Activated CD4-positive, alpha-beta T cell treated with anti-CD3 and anti-CD28 coated beads, Interleukin-2, Interleukin-4, amounts not matched to agents 100 ng/mL and 50 ng/mL, durations not matched to agents 16 hours and 8 hours (primary cell): ENCODE measurements at places on chromosomes 1 and 21.

DNA sequence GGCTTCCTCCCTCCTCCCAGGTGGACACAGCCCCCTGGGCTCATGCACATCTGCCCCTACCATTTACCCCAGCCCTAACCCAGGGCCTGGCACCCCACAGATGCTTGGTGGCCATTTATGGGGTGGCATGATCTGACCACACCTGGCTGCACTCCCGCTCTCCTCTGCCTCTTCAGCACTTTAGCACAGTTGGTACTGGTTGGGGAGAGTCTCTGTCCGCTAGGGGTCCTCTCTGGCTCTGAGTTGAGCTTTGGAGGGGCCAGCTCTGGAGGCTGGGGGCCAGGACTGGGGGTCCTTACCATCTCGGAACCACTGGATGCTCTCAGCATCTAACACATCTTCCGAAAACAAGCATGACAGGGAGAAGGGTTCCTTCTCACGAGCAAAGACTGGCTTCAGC lies 17.4 kb downstream of the MYOM3 start:
- no peak for DNase-seq

DNA sequence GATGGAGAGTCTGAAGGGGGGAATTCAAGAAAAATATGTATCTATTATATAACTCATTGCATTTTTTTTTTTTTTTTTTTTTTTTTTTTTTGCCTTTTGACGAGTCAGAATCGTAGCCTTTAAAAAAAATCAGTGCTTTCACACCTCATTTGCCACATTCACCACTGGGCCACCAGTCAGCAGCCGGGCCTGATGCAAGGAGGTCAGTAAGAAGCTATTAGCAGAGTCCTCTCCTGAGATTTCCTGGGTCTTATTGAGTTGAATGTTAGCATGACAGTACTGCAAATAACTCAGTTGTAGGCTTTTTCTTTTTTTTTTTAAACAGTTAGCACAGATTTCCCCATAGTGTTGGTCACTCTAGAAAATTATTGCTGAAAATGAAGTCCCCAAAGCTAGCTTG lies 139.8 kb downstream of the SPATA17 start:
- DNase-seq: no peak

DNA sequence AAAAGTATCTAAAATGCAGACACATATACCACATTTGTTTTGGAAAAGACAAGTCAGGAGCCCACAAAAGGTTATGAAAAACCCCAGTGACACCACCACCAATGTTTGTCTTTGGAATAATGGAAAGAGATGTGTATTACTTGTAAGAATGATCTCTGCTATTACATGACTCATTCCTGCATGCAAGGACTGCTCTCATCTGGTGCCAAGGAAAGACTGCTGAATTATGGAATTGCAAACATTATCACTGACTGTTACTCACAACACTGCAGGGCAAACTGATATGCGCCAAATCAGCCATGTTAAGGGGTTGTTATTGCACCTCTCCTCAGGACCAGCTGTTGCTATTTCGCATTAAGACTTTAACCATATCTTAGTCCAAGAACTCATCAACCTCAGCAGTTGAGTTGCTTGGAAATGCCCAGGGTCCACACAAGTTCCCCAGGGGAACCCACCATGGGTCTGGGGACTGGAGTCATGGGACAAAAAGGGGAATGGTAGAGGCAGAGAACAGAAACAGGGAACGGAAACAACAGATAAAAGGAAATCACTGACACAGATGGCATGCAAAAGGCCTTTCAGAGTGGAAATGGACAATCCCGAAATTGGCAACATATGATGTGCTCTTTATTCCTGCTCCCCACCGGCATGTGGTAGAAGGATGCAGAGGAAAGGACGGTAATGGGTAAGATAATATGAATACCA lies 34.4 kb downstream of the CAPZB start:
- DNase-seq: no peak

GRCh38 chr1:161913482-161914140 lies 110.1 kb downstream of the OLFML2B start:
- no peak for DNase-seq

DNA sequence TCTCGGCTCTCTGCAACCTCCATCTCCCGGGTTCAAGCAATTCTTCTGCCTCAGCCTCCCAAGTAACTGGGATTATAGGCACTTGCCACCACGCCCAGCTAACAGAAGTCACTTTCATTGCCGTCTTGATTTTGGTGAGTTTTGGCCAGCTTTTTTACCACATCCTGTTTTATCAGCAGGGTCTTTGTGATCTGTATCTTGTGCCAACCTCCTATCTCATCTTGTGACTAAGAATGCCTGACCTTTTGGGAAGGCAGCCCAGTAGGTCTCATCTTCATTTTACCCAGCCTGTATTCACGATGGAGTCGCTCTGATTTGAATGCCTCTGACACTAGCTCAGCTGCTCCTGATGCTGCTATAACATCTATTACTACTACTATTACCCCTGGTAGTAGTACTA lies 46.8 kb upstream of the BARHL2 start:
- DNase-seq: no peak

- DNase-seq: no peak
Observed at GRCh38 chr1:67677930-67678329, 7.1 kb upstream of the GADD45A start.

- no peak for DNase-seq
Observed at GRCh38 chr1:23217421-23218115, at the start of gene HTR1D. Gene HTR1D (minus strand): TSS chr1:23217502. CDS start chr1:23194219, 23,283 bp downstream.

DNA sequence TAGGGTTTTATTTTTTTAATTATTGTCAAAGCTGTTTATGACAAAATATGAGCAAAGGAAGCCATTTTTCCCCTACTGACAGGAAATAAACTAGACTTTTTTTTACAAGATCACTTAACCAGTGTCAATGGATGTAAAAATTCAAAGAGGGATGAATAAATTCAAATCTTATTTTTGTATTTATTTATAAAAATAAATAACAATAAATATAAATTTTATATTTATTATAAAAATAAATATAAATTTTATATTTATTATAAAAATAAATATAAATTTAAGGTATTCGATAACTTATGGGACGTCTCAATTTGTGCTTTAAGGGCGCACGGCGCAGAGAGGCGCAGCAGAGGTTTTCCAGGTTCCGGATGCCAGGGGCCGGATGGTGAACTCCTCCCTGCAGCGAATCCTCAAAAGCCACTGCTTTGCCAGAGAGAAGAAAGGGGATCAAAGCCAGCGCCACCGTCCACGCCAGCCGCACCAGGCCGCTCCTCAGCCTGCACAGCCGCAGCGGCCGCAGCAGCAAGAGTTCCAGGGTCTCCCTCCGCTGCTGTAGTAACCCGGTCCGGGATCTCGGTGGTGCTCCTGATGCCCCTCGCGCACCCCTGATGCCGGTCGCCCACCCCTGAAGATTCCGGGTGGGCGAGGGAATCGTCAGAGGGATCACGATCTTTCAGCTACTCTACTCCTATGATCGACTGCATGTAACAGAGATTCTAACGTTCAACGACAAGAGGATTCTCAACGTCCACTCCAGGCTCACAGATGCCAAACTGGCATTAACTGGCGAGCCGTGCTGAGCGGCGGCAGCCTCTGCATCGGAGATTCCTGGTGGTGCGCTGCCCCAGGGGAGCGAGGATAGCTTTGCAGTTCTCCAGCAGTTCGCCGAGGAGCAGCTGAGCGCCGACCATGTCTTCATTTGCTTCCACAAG lies 28.5 kb upstream of the RLF start:
- DNase-seq: no peak

- DNase-seq: no peak
Observed at GRCh38 chr1:98704474-98704873, 43.0 kb downstream of the SNX7 start.

- DNase-seq: no peak
Observed at GRCh38 chr1:54329312-54330003, 76.7 kb downstream of the SSBP3 start.

DNA sequence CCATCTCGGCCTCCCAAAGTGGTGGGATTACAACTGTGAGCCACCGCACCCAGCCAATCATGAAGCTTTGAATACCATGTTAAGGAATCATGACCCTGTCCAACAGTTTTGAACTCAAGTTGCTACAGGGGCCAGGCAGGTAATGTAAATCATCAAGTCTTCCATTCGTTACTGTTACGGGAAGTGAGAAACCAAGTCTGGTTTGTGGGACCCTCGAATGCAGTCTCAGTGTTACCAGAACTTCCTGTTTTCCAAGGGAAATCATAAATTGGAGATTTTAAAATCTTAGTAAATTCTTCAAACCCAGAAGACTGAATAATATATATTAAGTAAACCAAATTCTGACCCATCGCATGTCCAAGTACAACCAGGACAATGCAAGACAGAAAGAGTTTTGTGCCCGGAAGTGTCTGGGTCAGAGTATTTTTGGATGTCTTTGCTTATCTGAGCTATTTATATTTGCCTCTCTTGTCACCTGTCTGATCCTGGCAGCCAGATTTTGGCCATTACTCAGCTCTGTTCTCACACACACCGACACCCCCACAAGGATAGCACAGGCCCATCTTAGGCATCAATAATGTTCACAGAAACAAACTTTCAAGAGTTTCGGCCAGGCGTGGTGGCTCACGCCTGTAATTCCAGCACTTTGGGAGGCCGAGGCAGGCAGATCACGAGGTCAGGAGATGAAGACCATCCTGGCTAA lies 8.8 kb downstream of the ATP5IF1 start:
- DNase-seq: no peak

DNA sequence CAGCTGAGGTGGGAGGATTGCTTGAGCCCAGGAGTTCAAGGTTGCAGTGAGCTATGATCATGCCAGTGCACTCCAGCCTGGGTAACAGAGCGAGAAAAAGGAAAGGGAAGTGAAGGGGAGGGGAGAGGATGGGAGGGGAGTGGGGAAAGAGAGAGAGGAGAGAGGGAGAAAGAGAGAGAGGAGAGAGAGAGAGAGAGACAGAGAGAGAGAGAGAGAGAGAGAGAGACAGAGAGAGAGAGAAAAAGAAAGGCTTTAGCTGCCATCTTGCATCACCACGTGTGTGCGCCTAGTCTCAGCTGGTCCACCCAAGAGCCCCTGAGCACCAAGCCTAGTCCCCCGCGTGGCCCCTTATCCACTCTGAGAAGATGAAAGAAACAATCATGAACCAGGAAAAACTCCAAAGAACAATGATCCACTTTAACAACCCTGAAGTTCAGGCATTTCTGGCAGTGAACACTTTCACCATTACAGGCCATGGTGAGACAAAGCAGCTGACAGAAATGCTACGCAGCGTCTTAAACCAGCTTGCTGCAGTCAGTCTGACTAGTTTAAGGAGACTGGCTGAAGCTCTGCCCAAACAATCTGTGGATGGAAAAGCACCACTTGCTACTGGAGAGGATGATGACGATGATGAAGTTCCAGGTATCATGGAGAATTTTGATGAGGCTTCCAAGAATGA lies 115.5 kb upstream of the CDC42BPA start:
- no peak for DNase-seq
